ENCODE measurements at places on chromosomes 1 and 21.

GRCh38 chr1:170664828-170665612, 1.1 kb downstream of the PRRX1 start:
- no peak for DNase-seq

GRCh38 chr1:36803868-36804570, 230.3 kb downstream of the GRIK3 start:
- DNase-seq: no peak

DNA sequence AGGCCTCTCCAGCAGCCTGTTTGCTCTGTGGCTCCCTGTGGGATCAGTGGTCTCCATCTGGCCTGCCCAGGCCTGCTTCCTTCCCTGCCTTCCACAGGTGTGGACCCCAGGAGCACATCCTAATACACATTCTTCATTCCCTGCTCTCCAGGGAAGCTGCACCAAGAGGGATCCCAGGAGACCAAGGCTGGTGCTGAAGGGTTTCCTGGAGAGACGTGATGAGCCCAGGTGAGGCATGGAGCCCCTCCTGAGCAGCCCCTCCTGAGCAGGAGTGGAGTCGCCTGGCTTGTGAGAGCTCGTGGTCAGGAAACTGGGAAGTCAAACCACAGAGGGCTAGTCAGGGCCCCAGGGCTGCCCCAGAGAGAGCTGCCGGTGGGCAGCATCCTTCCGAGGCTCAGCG, 561.4 kb downstream of the MATN1 start:
- DNase-seq: no peak

DNA sequence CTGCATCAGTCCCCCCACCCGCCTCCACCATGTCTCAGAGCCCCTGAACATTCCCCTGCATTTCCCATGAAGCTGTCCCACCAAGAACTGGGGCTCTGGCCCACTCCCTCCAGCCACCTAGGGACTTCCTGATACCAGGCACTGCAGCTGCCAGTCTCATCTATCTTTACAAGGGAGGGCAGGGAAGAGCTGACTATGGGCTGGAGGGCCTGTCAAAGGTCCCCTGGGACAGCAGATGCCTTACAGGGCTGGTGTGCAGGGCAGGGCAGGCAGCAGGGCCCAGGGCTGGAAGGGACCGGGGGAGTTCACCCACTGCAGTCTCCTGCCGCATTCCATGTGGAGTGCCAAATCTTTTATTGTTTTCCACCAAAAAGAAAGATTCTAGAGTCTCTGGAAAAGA, 17.6 kb downstream of the SHISA4 start:
- no peak for DNase-seq

GRCh38 chr21:43913928-43914327, 48.9 kb downstream of the AGPAT3 start:
- no peak for DNase-seq

- DNase-seq: peak; percentile 19
These were observed 919 bp downstream of the HECTD3 start for GRCh38 chr1:45009956-45010854.

GRCh38 chr1:115283249-115283648, 54.8 kb downstream of the NGF start:
- DNase-seq: no peak

DNA sequence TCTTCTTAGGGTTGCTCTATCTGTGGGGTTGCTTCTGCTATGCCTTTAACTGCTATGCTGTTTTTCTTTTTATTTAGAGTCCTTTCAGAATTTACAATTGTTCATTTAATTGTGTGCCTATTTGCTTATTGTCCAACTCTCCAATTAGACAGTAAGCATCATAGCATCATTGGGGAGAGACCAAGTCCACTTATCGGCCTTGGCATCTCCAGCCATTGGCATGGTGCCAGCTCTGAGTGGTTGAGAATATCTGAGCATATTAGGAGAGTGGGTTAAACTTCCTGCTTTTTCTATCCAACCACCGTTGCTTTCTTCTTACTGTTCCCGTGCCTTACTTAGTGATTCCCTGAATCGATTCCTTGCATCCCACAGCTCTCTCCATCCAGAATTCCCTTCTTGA, 535.0 kb downstream of the AJAP1 start:
- no peak for DNase-seq

DNA sequence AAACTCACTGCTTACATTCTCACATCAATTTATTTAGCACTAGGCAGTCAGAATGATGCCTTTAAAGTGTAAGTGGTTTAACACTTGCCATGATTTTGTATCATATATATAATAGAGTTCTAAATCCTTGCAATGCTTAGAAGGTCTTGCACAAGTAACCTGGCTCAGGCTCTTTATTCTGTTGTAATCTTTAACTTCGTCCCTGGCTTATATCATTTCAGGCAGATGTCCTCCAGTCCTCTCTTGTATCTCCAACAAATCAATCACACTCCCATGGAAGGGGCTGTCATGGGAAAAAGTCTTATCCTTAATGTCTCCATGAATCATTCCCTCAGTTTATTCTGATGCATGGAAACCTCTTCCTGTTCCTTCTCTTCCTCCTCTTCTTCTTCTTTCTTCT, 841.6 kb upstream of the B3GALT2 start:
- no peak for DNase-seq

- no peak for DNase-seq
These were observed 481 bp downstream of the CCDC163 start for GRCh38 chr1:45499415-45499769.

- DNase-seq: no peak
These were observed 502.2 kb upstream of the PRMT6 start for GRCh38 chr1:106554294-106554693.

GRCh38 chr1:42334240-42335049, 590 bp downstream of the FOXJ3 start:
- peak; percentile 60 for DNase-seq

DNA sequence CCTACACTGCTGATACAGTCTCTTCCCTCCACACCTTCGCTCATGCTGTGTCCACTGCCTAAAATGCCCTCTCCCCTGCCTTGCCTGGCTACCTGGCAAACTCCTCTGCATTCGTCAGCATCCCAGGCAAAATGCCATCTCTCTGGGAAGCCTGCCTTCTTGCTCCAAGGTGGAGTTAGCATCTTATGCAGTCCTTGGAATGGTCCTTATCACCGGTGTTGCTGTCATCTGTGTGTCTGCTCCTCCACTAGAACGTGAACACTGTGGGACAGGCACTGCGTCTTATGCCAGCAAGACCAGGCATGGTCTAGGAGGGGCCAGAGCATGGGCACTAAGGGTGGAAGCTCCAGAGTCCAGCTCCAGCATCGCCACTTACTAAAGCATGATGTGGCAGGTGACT, 211.8 kb downstream of the MATN1 start:
- DNase-seq: no peak

DNA sequence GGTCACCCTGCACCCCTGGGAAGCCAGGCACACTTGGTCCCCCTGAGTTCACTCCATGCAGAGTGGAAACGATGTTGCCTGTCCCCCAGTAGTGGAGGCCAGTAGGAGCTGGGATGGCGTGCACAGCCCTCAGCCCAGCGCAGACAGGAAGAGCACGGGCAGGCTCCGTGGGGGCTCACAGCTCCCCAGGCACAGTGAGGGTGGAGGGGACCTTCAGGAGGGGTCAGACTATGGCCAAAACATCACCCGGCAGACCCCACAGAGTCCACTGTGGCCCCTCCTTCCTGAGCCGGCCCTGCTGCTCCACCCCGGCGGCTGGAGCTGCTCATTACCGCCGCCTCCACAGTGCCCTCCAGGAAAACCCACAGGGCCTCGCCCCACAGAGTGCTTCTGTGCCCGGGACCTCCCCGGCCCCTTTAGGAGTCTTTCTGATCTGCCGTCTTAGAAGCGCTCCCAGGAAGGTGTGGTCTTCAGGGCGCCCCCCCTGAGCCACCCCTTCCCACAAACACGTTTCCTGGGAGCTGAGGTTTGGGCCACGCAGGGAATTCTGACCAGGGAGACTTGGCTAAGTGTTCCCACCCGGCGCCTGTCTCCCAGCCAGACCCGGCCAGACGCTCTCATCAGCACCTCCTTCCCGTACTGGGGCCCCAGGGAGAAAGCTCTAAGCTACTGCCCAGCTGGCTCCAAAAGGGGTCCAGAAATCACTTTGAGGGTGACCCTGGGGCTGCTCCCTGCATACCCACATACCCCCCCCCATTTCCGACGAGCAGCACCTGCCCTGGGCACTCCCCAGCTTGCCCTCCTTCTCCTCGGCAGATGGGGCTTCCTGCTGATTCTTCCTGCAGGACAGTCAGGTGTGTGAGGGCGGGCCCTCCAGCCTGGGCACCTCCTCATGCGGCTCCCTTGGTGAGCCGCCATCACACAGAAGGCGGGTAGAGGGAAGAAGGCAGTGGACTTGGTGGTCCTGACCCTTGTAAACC, 38.8 kb downstream of the RIPK4 start:
- no peak for DNase-seq

- no peak for DNase-seq
These were observed 212.6 kb upstream of the FAM78B start for GRCh38 chr1:166379447-166379846.

DNA sequence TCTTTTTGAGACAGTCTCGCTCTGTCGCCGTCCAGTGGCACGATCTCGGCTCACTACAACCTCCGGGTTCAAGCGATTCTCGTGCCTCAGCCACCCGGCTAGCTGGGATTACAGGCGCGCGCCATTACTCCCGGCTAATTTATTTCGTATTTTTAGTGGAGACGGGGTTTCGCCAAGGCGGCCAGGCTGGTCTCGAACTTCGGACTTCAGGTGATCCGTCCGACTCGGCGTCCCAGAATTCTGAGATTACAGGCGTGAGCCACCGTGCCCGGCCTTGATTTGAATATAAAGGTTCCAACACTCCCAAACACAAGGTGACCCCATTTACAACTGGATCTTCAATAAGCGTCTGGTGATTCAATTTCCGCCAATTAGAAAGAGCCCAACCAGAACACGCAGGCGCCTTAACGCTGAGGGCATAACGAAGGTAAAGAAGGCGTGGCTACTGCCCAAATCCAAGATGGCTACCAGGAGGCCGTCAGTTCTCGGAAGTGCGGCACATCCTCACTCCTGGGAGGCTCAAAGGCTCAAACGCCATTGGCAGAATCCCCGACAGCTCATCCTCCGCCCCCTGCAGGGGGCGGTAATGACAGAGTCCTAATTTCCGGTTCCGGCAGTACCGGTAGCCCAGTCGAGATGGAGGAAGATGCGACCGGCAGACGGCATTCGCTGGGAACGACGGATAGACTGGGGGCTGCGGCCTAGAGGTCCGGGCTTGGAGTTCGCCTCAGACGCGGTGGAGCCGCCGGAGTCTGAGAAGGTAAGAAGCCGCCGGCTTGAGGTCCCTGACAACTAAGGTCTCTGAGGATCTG, at the start of gene SLC25A44:
Gene SLC25A44 (plus strand): TSS at position 617 of the 812 bp plus-strand sequence. CDS start 5,744 bp downstream, outside the sequence.
- DNase-seq: peak; percentile 92

- no peak for DNase-seq
These were observed 82.3 kb upstream of the CACHD1 start for GRCh38 chr1:64387389-64388285.

DNA sequence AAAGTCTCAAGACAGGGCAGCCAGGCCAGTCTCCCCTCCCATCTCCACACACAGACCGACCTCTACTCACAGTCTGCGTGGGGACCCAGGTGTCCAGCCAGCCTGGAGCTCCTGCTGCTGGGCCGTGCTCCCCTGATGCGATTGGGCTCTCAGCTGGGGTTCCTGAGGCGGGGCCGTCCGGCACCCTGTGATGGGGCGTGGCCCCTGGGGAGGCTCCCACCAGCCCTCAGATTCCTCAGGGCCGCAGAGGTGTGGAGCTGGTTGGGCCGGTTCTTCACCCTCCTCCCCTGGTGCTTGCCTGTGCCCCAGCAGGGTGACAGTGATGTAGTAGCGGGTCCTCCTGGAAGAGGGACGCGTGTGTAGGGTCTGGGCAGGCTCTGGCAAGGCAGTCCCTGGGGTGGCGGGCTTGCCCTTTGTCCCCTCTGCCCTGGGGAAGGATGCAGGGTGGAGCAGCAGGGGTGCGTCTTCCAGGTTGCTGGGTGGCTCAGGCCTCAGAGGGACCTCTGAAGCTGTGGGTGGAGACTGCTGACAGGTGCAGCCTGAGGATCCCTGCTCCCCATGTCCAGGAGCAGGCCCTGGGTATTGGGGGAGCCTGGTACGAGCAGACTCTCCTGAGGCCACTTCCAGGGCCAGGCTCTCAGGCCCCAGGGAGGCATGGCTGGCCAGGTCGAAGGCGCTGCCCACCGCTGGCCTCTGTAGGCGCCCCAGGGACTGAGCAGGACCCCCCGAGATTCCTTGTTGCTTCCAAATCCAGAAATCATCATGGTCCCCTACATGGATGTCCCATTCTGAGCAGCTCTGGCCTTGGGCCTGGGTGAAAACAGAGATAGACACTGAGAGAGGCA, at the start of gene CRYBG2:
Gene CRYBG2 (minus strand): TSS at position 155 of the 845 bp plus-strand sequence. CDS start 7,473 bp downstream, outside the sequence.
- DNase-seq: no peak

- DNase-seq: no peak
These were observed 43.1 kb downstream of the MROH9 start for GRCh38 chr1:170978371-170978910.

- no peak for DNase-seq
These were observed 38.0 kb upstream of the HLX start for GRCh38 chr1:220841293-220841692.

GRCh38 chr1:202850593-202851362, 38.2 kb downstream of the RABIF start:
- no peak for DNase-seq

DNA sequence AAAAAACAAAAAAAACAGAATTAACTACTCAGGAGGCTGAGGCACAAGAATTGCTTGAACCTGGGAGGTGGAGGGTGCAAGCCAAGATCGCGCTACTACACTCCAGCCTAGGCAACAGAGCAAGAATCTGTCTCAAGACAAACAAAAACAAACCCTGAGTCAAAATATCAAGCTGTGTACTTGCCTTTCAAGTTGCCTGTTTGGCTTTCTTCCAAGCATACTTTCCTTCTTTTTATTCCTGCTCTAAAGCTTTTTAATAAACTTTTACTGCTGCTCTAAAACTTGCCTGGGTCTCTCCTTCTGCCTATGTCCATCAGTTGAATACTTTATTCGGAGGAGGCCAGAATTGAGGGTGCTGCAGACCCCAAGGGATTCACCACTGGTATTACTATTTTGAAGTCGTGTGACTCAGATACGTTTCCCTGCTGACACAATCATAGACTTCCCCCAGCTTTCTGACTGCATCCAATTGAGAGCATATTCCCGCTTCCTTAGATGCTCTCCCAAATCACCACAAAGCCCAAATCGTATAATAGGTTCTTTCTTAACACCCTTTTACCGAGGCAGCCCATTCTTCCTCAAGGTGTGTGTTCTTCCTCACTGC, 3.5 kb upstream of the ACBD6 start:
- no peak for DNase-seq

- no peak for DNase-seq
These were observed 109.6 kb downstream of the SLC45A1 start for GRCh38 chr1:8427493-8427892.

GRCh38 chr1:5975133-5975880, 16.9 kb downstream of the NPHP4 start:
- peak; percentile 14 for DNase-seq

GRCh38 chr1:202811296-202812175, 782 bp downstream of the PCAT6 start:
- no peak for DNase-seq

- no peak for DNase-seq
These were observed 16.9 kb downstream of the PTPRF start for GRCh38 chr1:43547538-43548072.

- DNase-seq: no peak
These were observed 100.1 kb upstream of the S1PR1 start for GRCh38 chr1:101136739-101137138.

- no peak for DNase-seq
These were observed 333.4 kb downstream of the ASTN1 start for GRCh38 chr1:176831150-176831549.
